HFF-Myc (cell line): ENCODE measurements at places on chromosomes 11 and 22.

GRCh38 chr11:17298302-17298701 is 21.8 kb downstream of the NUCB2 start:
- no peak for DNase-seq

DNA sequence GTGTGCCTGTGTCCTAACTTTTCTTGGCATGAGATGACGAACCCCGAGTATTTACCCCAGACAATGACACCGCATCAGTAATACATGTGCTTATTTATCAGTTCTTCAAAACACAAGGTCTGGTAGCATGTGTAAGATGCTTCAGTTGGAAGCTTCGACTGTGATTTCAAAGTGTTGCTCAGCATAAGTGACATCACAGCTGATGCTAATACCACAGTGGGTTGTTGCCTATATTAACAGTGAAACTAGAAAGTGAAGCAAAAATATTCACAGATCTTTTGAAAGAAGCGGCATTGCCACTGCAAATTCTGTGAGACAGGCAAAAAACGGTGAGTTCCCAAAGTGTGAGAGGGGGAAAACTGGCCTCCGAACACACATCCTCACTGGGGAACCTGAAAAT is 18.4 kb upstream of the TTC12 start:
- DNase-seq, result no peak

DNA sequence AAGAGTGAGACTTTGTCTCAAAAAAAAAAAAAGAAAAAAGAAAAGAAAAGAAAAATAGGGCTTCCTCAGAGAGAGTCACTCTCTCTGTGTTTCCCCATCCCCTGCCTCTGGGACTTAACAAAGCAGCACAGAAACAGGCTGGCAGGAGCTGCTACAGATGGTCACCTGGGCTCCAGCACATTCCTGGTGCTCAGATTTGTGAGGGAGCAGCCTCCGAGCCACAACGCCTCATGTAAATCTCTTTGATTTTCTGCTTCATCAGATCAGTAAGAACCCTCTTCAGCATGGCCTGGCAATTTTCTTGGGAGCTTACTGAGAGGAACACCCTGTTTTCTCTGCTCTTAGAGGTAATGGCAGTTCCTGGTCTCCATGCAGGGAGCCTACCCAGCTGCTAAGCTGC is 15.2 kb upstream of the LDHA start:
- DNase-seq, result no peak

GRCh38 chr11:66410191-66410590 is 10.6 kb upstream of the NPAS4 start:
- DNase-seq, result no peak

- no peak for DNase-seq
These were observed 310.2 kb downstream of the DLG2 start for GRCh38 chr11:85316967-85317366.

DNA sequence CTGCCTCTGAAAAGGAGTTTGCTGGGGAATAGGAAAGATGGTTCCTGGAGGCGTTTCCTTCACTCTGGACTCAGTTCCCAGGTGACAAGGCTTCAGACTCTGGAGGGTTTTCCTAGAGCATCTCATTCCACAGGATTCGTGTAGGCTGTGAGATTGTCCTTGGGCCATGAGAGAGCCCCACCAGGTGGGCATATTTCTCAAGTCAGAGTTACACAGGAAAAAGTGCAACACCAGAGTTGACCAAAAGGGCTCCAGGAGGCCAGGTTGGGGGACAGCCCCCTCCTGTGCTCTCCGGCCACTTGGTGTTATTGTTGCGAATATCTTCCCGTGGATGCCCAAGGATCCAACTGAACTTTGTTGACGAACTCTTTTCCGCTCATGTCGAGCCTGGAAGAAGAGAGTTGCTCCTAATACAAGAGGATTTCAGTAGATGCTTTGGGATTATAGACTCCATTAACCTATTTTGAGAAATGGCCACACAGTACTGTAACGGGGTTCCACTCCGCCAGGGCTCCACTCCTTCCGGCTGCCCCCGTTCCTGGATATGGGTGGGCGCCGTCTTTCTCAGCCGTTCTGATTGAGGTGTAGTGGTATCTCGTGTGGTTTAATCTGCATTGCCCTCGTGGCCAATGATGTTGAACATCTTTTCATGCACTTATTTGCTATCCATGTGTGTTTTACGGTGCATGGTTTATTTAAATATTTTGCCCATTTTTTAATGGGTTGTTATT is 580.3 kb downstream of the BRD1 start:
- no peak for DNase-seq

DNA sequence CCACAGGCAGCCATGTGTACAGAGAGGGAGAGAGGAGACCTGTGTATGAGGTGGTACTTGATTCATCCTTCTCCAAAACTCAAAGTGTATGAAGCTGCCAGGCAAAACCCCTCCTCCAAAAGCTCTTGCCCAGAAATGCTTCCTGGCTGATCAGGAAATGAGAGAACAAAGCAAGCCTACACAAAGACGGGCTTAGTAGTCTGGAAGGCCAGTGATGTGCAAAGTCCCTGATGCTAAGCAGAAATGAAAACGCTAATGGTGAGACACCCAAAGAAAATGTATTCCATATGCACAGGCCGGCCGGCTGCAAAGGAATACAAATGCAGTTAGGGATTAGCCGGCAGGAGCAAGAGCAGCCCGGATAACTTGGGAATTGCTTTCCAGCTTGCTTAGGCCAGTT is 234.9 kb upstream of the CADM1 start:
- DNase-seq, result no peak

GRCh38 chr11:92869716-92870115 is 99.7 kb upstream of the MTNR1B start:
- DNase-seq, result no peak

DNA sequence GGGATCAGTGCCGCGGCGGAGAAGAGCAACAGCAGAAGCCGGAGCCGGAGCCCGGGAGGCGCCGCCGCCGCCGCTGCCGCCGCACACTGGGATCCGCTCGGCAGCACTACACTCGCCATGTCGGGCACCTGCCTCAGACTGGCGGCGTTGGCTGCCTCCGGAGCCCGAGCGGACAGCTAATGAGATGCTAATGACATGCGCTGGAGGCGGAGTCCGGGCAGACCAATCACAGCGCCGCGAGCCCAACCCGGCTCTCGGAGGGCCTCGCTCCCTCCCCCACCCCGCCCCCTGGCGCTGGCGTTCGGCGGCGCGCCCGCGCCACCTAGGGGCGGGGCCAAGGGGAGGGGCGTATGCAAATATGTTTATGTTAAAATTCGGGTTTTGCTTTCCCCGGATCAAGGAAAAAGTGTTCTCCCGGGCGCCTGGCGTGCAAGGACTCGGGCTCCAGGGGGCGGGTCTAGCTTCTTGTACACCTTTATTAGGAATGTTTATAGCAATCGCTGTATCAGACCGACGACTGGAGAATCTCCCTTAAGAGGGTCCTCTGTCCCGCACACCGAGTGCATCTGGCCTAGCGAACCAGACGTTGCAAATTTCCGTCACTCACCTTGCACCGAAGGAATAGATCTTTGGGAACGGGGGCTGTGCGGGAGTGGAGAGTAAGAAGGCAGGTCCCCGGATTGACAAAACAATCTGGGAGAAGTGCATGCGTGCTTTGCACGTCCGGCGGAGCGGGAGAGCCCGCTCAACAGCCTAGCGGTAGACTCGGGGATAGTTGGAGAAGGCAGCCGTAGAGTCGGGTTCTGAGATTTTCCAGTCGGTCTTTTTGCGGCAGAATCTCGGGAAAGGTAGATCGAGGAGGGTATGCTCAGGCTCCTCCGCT is at the start of gene CADM1:
Gene CADM1, minus strand, starts transcription at position 140 of the 883 bp plus-strand sequence.
- DNase-seq, result peak; percentile 61

GRCh38 chr11:118287006-118287405 is 17.5 kb upstream of the CD3E start:
- DNase-seq, result peak; percentile 26

GRCh38 chr11:24196733-24197132 is 300.1 kb upstream of the LUZP2 start:
- no peak for DNase-seq

- DNase-seq, result no peak
These were observed 18.0 kb upstream of the EIF3D start for GRCh38 chr22:36546932-36547331.

DNA sequence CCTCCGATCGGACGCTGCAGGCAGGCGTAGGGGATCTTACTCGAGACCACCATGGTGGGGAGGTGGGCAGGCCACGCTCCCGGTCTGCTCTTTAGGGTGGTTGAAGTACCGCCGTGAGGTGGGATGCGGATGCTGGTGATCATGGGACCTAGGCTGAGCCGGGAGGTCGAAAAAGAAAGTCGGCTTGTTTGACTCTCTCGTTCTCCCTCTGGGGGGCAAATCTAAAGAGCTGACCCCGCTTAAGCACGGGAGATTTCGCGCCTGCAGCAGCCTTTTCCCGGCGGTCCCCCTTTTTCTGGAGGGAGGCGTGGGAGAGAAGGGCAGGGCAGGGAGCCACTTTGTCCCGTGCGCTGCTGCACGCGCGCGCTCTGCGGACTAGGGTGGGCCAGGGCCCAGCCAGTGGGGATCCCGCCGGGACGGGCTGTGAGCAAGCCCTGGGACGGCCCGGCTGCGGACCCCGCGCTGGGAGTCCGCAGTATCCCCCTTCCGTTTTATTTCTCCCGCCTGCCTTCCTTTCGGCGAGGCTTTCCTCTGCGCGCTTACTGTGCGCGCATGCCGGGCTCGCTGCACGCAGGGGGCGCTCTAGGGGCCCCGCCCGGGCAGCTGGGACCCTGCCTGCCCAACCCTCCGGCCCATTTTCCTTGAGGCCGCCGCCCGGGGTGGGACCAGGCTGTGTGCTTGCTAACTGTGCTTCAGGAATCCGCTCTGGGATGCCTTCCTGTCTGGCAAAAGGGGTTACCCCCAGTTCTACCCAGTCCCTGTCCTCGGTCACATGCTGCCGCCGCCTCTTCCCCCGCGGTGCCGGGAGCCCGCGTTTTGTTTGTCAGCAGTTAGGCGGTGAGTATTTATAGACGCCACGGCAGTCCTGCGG is 81.0 kb downstream of the PRR5L start:
- no peak for DNase-seq
